ENCODE measurements at places on chromosomes 7 and 10. TPM values are rescaled to one million over a fixed set of nuclear protein-coding genes. Genes with fewer than 3 reads are reported as not detected.
A peak's percentile ranks its signal among the peaks of the same experiment; 100 is the strongest.

Gene KCNH2
- 0.45 TPM for total RNA-seq

Gene SPDYE2B
- total RNA-seq = not detected

- peaks cover 42% of the 10 kb centered on the region for H3K36me3 ChIP-seq
- no peaks in the 10 kb centered on the region for H3K27me3 ChIP-seq
- peaks cover 3% of the 10 kb centered on the region for H3K4me1 ChIP-seq
- no peak for DNase-seq
- H3K27ac ChIP-seq = no peak overlapping the region
These were observed 376.8 kb downstream of the EXOC4 start for GRCh38 chr7:133629701-133630100.

- peak overlapping the region; percentile 74 for H3K27ac ChIP-seq
- peaks cover 30% of the 10 kb centered on the region for H3K27me3 ChIP-seq
- peaks cover 18% of the 10 kb centered on the region for H3K4me1 ChIP-seq
- H3K36me3 ChIP-seq = no peaks in the 10 kb centered on the region
- H3K4me3 ChIP-seq = peak overlapping the region; percentile 95
These were observed 677 bp downstream of the SKAP2 start for GRCh38 chr7:26863518-26864308.

GRCh38 chr7:74093671-74094223, 10.1 kb downstream of the LIMK1 start:
- peaks cover 11% of the 10 kb centered on the region for H3K36me3 ChIP-seq
- no peak for DNase-seq
- H3K4me3 ChIP-seq = peak overlapping the region; percentile 73
- H3K27ac ChIP-seq = peak overlapping the region; percentile 82
- H3K4me1 ChIP-seq = peaks cover 17% of the 10 kb centered on the region

DNA sequence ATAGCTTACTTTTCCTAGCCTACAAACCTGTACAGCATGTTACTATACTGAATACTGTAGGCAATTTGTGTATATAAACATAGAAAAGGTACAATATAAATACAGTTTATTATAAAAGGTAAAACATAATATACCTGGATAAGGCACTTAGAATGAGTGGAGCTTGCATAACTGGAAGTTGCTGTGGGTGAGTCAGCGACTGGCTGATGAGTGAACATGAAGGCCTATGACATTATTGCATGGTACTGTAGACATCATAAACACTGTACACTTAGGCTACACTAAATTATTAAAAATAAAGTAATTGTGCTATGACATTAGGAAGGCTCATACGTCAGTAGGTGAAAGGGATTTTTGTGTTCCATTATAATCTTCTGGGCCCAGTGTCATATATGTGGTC, 228.8 kb downstream of the HDAC9 start:
- DNase-seq = no peak
- no peaks in the 10 kb centered on the region for H3K36me3 ChIP-seq
- H3K4me3 ChIP-seq = no peak overlapping the region
- H3K27me3 ChIP-seq = no peaks in the 10 kb centered on the region

GRCh38 chr7:146528581-146528980, 412.0 kb downstream of the CNTNAP2 start:
- H3K4me1 ChIP-seq = no peaks in the 10 kb centered on the region
- no peak overlapping the region for H3K4me3 ChIP-seq
- H3K27me3 ChIP-seq = no peaks in the 10 kb centered on the region

DNA sequence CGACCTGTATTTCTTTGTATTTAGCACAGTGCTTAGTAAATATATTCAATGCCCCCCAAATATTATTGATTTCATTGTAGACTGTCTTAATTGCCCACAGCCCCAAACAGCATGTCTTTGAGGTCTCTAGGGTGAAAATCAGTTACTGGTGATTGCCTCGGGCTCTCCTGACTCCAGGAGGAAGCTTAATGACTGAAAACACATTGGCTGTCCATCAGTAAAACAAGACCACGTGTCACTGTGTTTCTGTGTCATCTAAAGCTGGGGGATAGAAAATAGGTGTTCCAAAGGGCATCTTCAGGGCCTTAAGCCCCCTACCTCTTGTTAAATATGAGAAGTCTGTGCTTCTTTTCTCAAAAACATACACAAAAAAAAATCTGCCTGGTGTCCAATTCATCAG, 67.9 kb downstream of the CACNA2D1 start:
- H3K27me3 ChIP-seq = no peaks in the 10 kb centered on the region
- H3K36me3 ChIP-seq = no peaks in the 10 kb centered on the region
- no peak overlapping the region for H3K27ac ChIP-seq
- DNase-seq = no peak

- no peaks in the 10 kb centered on the region for H3K27me3 ChIP-seq
- no peak overlapping the region for H3K27ac ChIP-seq
- no peaks in the 10 kb centered on the region for H3K4me1 ChIP-seq
- no peak overlapping the region for H3K4me3 ChIP-seq
- no peaks in the 10 kb centered on the region for H3K36me3 ChIP-seq
- no peak for DNase-seq
These were observed 503.8 kb downstream of the INHBA start for GRCh38 chr7:41199136-41199535.

DNA sequence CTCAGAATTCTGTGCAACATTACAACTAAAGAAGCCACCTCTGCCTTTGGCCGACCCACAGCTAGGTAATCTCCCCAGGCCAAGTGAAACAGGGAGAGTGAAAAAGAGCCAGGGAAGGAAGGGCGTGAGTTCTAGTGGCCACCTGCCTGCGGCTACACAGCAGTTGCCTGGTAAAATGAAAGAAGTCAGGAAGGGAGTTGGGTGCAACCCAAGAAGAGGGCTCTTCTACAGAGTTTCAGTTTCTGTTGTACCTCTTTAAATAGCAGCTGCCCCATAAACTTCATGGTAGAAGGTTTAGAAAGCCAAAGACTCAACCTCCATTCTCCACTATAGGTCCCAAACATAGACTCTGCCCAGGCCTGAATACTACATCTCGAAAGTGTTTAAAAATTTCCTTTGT, 76.2 kb upstream of the TMEM168 start:
- no peak overlapping the region for H3K27ac ChIP-seq
- DNase-seq = no peak
- H3K36me3 ChIP-seq = peaks cover 6% of the 10 kb centered on the region
- H3K27me3 ChIP-seq = no peaks in the 10 kb centered on the region
- peaks cover 3% of the 10 kb centered on the region for H3K4me1 ChIP-seq

DNA sequence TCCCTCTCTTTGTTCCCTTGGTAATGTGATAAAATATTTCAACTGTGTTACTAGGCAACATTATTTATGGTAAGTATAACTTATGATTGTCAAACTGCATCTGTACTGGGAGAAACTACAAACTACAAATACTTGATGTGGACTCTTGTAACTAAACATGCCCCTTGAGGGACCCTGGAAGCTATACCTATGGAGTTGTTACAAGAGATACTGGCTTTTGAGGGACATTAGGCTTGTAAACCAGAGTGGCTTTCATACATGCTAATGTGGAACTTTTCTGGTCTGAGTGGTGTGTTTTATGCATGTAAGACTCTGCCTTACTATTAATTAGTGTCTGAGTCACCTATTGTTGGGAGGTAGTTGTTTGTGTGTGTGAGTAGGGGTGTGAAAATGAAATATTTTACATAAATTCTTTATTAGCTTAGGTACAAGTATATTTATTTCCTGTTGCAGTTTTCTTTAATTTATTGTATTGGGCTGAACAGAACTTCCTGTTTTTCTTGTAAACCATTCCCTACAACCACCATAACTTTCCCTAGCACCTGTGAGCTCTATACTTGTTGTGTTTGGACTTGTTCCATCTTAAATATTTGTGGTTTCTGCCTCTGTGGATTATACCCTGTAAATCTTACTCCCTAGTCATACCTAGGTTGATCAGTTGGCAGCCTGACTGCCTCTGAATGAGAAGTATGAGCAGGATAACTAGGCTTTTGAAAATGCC, 49.8 kb downstream of the STK31 start:
- no peaks in the 10 kb centered on the region for H3K36me3 ChIP-seq
- H3K27me3 ChIP-seq = no peaks in the 10 kb centered on the region
- H3K4me1 ChIP-seq = peaks cover 12% of the 10 kb centered on the region
- H3K27ac ChIP-seq = no peak overlapping the region
- DNase-seq = no peak

- H3K27ac ChIP-seq = no peak overlapping the region
- no peaks in the 10 kb centered on the region for H3K4me1 ChIP-seq
- H3K4me3 ChIP-seq = no peak overlapping the region
- no peaks in the 10 kb centered on the region for H3K36me3 ChIP-seq
These were observed 73.6 kb downstream of the RELN start for GRCh38 chr7:103915680-103916357.

DNA sequence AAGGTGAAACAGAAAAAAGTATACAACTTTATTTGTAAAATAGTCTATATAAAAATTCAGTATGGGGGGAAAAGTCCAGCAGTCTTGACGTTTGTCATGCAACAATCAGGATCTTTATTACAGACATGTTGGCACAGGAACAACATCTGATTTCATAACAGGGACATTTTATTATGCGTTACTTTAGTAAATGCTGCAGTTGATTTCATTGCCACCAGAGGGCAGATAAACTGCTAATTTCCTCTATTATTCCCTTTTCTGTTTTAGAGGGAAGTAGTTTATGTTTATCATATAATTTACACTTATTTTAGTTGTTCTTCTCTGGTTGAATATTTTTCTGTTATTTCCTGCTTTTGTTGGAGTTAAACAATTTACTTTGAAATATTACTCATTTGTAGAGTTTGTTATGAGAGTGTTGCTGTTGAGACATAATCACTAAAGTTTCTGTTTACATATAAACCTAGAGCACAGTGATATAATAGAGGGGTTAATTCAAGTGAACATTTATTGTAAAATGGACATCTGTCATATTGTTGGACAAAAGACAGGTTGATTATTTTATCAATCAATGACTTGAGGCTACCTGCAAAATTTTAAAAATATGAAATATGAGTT, 3.3 kb downstream of the PLXDC2 start:
- peaks cover 5% of the 10 kb centered on the region for H3K4me1 ChIP-seq
- no peaks in the 10 kb centered on the region for H3K36me3 ChIP-seq
- no peak for DNase-seq
- H3K27ac ChIP-seq = no peak overlapping the region
- H3K4me3 ChIP-seq = no peak overlapping the region

GRCh38 chr7:157358041-157358752, 21.4 kb downstream of the DNAJB6 start:
- no peak overlapping the region for H3K4me3 ChIP-seq
- H3K36me3 ChIP-seq = peaks cover 27% of the 10 kb centered on the region
- DNase-seq = no peak
- H3K27me3 ChIP-seq = no peaks in the 10 kb centered on the region
- peak overlapping the region; percentile 75 for H3K27ac ChIP-seq

- no peak for DNase-seq
- peaks cover 20% of the 10 kb centered on the region for H3K4me1 ChIP-seq
- no peak overlapping the region for H3K4me3 ChIP-seq
- H3K27ac ChIP-seq = peak overlapping the region; percentile 53
- H3K36me3 ChIP-seq = peaks cover 24% of the 10 kb centered on the region
These were observed 41.8 kb upstream of the TSPAN13 start for GRCh38 chr7:16711730-16712129.

DNA sequence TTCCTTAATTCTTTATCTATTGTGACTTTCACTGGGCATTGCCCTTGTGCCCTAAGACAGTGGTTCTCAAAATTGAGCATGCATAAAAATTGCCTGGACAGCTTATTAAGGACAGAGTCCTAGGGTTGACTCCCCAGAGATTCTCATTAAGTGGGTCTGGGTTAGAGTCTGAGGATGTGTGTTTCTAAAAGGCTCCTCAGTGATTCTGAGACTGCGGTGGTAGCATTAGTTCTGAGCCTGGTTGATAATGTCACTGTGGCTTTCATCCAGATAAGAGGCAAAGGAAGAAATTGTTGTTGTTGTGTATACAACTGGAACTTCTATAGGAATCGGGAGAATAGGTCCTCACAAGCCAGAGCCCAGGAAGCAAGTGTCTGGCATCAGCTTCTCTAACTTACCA, 1.3 kb downstream of the IFIT2 start:
- H3K4me3 ChIP-seq = peak overlapping the region; percentile 36
- DNase-seq = no peak
- no peak overlapping the region for H3K27ac ChIP-seq
- peaks cover 22% of the 10 kb centered on the region for H3K36me3 ChIP-seq
- H3K27me3 ChIP-seq = no peaks in the 10 kb centered on the region

DNA sequence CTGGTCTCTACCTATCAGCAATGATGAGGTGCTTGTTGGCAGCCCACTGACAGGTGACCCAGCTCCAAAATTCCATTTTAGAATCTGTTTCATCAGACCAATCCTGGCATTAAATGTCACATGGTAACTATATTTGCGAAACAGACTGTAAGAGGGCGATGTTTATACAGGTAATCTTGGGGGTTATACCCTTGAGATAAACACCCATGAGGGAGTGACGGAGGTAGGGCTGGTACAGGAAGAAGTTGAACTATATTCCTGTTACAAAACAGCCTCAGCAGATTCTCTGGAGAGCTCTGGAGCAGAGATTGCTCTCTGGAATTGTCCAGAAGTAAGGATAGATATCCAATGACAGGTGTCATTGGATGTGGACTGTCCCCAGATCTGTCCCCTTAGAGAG, 444.8 kb upstream of the DPP6 start:
- no peak for DNase-seq
- no peak overlapping the region for H3K27ac ChIP-seq
- no peaks in the 10 kb centered on the region for H3K36me3 ChIP-seq

- no peak overlapping the region for H3K27ac ChIP-seq
- no peaks in the 10 kb centered on the region for H3K36me3 ChIP-seq
- no peak for DNase-seq
- H3K4me1 ChIP-seq = no peaks in the 10 kb centered on the region
- H3K27me3 ChIP-seq = peaks cover 5% of the 10 kb centered on the region
These were observed 107.8 kb upstream of the PPP1R3A start for GRCh38 chr7:114026486-114027089.

- H3K36me3 ChIP-seq = no peaks in the 10 kb centered on the region
- H3K27me3 ChIP-seq = no peaks in the 10 kb centered on the region
- no peaks in the 10 kb centered on the region for H3K4me1 ChIP-seq
- no peak overlapping the region for H3K27ac ChIP-seq
These were observed 12.4 kb upstream of the ADAM12 start for GRCh38 chr10:126400641-126401040.

GRCh38 chr7:132528695-132529094, 47.6 kb downstream of the PLXNA4 start:
- peaks cover 7% of the 10 kb centered on the region for H3K27me3 ChIP-seq
- DNase-seq = no peak
- H3K36me3 ChIP-seq = no peaks in the 10 kb centered on the region
- H3K4me1 ChIP-seq = peaks cover 25% of the 10 kb centered on the region
- H3K27ac ChIP-seq = no peak overlapping the region

GRCh38 chr7:112372101-112372500, 78.2 kb upstream of the IFRD1 start:
- no peaks in the 10 kb centered on the region for H3K27me3 ChIP-seq
- no peak for DNase-seq
- H3K36me3 ChIP-seq = no peaks in the 10 kb centered on the region
- no peaks in the 10 kb centered on the region for H3K4me1 ChIP-seq
- H3K27ac ChIP-seq = no peak overlapping the region

- peaks cover 7% of the 10 kb centered on the region for H3K27me3 ChIP-seq
- peak overlapping the region; percentile 90 for H3K27ac ChIP-seq
- peaks cover 8% of the 10 kb centered on the region for H3K36me3 ChIP-seq
- H3K4me3 ChIP-seq = peak overlapping the region; percentile 99
These were observed 800 bp downstream of the MINDY3 start for GRCh38 chr10:15859509-15859905.

Measured in activated CD4-positive, alpha-beta memory T cell treated with anti-CD3 and anti-CD28 coated beads for 36 hours (primary cell).